ENCODE measurements at places on chromosomes 3 and 15.
A peak's percentile ranks its signal among the peaks of the same experiment; 100 is the strongest.

DNA sequence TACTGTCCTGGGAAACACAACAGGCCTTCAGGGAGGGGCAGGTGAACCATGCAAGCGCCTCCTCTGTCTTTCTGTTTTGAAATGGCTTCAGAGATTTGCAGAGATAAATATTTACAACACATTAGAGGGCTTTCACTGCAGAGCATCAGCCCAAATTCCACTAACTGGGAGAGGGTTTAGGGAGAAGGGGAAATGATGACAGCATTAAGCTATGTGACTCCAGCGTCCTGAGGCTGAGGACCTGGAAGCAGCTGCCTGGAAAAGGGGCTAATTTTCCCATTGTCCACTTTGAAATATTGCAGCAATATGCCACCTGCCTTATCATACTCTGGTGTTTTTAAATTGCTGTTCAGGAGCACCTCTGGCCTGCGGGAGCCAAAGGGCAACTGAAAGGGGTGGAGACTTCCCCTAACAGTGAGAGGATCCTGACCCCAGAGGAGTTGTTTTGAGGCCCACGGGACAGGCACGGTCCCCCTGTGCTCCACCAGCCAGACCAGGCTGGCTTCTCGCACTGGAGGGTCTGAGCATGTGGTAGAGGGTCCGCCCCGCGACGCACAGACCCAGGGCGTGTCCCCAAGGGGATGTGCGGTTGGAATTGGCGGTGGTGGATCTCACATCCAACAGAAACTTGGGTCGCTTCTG, 110.6 kb downstream of the XXYLT1 start:
- DNase-seq = no peak

GRCh38 chr3:24111711-24112110, 166.6 kb downstream of the NR1D2 start:
- DNase-seq = no peak

DNA sequence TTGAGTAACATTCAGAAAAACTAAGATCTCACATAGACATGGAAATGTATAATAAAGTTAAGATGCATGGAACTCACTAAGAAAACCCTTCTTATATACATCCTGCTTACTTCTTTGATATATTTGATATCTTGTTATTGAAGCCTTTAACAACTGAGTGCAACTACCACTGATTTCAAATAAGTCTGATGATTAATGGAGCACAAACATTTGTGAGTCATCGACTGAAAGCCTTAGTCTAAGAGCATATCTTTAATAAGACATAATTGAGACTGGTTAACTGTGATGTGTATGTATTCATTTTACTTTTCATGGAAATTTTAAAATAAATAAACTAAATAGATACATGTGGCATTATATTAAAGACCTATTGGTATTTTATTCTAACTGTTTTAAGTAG, 740.5 kb downstream of the EPHA3 start:
- DNase-seq = no peak

DNA sequence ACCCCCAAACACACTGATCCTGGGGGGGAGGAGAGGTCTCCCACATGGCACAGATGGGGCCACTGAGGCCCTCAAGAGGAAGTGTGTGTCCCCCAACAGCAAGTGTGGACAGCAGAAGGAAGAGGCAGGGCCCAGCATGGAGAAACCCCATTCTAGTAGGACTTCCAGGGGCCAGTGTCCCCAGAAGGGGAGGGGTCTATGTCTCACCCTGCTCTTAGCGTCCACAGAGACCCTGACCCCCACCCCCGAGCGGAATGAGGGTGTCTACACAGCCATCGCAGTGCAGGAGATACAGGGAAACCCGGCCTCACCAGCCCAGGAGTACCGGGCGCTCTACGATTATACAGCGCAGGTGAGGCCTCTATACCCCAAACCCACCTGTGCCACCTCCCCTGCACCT, 35.3 kb downstream of the TSPAN3 start:
- DNase-seq = peak; percentile 38

GRCh38 chr15:50248994-50249582, 16.4 kb downstream of the HDC start:
- no peak for DNase-seq

DNA sequence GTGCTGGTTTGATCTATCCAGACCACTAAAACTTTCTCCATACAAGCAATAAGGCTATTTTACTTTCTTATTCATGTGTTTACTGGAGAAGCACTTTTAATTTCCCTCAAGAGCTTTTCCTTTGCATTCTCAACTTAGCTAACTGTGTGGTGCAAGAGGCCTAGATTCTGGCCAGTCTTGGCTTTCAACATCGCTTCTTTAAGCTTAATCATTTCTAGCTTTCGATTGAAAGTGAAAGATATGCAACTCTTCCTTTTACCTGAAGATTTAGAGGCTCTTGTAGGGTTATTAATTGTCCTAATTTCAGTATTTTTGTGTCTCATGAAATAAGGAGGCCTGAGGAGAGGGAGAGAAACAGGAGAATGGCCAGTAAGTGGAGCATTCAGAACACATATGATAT, 234.8 kb upstream of the GADL1 start:
- no peak for DNase-seq

- DNase-seq = no peak
Observed at GRCh38 chr3:99532246-99532645, 106.1 kb upstream of the COL8A1 start.

DNA sequence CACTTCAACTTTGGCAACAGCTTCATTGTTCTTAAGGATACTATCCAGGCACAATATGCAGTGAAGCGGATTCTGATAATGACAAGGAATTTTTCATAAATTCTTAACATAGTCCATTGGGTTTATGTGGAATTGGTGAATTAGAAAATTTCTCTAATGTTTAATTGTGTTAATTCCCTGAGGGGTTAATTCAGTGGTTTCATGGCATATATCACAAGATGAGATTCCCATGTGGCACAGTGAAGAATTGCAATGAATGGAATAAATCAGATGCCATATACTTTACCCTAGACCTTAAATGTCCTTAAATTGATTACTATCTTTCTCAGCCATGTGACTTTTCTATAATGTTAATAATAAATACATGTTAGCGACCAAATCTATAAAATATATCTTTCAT, 1244.1 kb downstream of the ROBO2 start:
- DNase-seq = no peak

GRCh38 chr15:83057696-83058376, 9.2 kb downstream of the BTBD1 start:
- DNase-seq = no peak

GRCh38 chr3:103786296-103786695, 1351.5 kb downstream of the ZPLD1 start:
- DNase-seq = no peak

DNA sequence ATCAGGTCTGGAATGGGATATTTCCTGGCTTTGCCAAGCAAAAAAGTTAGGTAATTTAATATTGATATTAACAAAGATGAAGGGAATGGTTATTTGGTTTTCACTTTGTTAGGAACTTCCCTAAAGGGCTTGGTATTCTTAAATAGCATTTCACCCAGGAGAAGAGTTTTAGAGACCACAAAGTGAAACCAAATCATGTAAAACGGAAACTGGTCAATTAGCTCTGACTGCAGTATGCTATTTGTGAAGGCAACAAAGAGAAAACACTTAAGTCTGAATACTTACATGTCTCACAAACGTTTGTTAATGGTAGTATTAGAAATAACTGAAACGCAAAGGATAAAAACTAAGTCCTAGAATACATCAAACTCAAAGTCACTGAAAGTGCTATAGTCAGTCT, 32.4 kb upstream of the SETMAR start:
- DNase-seq = no peak

DNA sequence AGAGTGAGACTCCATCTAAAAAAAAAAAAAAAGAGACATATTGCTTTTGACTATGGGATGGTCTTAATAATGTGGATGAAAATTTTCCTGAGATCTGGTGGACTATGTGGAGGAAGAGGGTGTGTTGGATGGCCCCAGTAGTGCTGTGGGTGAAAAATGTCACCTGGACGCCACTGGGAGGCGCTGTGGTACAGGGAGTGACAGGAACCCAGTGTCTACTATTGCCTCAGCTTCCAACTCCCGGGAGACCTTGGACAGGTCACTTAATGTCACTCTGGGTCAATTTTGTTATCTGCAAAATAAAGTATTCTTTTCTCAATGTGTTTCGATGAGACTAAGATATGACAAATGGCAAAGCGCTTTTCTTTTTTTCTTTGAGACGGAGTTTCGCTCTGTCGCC, 27.7 kb upstream of the DCP1A start:
- peak; percentile 69 for DNase-seq

DNA sequence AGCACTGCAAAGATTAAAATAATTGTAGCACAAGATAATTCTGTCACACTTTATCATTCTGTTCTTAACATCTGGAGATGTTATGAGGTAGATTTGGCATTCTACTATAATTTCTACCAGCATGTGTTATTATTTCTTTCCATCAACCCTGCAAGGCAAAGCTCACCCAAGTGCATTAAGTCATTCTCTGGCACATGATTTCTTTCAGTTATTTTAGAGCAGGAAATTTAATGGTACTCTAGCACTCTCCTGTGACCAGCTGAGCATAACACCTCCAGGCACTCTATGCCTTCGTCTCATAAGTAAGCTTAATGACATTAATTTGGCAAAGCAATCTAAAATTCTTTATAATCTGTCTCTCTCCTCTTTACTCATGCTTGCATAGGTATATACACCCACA, 300.2 kb upstream of the GPR149 start:
- no peak for DNase-seq

DNA sequence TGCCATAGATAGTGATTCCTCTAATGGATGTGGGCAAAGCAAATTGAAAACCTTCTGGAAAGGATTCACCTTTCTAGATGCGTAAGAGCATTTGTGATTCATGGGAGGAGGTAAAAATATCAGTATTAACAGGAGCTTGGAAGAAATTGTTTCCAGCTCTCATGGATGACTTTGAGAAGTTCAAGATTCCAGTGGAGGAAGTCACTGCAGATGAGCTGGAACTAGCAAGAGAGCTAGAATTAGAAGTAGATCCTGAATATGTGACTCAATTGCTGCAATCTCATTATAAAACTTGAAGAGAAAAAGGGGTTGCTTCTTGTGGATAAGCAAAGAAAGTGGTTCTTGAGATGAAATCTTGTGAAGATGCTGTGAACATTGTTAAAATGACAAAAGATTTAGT, 88.0 kb upstream of the ACKR4 start:
- no peak for DNase-seq

DNA sequence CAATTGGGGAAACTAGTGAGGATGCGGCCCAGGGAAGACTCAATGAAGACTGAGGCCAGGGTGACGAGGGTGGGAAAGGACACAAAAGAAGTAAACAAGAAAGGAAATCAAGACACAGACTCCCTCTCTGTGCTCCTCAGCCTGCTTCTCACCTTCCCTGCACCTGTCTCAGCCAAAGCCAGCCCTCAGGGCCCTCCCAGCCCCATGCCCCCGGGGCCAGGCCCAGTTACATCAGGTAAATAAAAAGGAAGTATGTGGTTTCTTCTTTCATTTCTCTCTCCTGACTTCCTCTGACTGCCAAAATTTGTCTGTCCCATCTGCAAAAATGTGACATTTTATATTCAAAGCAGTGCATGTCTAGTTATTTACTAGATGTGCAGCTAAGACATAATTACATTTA, 328.0 kb downstream of the UACA start:
- DNase-seq = no peak

All from left forelimb (tissue), 1 donor.